Amniotic epithelial cell (primary cell): ENCODE measurements at places on chromosomes 5 and 9.
A peak's percentile ranks its signal among the peaks of the same experiment; 100 is the strongest.

- no peak for DNase-seq
Measured at GRCh38 chr5:78056053-78056452, 238.4 kb downstream of the AP3B1 start.

GRCh38 chr9:35114840-35115628 lies 628 bp downstream of the ATOSB start:
- peak; percentile 44 for DNase-seq

- DNase-seq = no peak
Measured at GRCh38 chr5:5711112-5711511, 288.6 kb downstream of the ICE1 start.

DNA sequence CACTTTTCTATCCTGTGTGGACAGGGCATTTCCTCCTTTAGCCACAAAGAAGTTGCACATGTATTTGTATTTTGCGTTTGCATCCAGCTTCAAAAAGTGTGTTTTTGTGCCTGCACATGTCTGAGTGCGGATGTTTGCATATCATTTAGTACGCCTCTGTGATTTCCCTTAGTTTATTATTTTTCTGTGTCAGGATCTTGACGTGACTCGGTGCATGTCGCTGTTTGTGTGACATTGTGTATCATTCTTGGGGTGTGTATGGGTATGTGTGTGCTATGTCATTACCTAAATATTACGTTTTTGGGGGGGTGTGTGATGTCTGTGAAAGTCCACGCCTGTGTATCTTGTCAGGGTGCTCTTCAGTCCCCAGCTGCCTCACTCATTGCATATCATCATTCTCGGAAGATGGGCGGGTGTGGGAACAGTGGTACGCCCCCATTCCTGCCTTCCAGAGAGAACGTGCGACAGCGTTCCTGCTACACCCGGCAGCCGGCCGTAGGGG lies 416 bp upstream of the PAIP2 start:
- DNase-seq = no peak

GRCh38 chr5:148559461-148559860 lies 94.9 kb downstream of the HTR4 start:
- no peak for DNase-seq

- peak; percentile 89 for DNase-seq
Measured at GRCh38 chr9:37972351-37972848, 68.5 kb upstream of the SLC25A51 start.

GRCh38 chr5:148778882-148779281 lies 47.5 kb upstream of the ADRB2 start:
- DNase-seq = no peak

DNA sequence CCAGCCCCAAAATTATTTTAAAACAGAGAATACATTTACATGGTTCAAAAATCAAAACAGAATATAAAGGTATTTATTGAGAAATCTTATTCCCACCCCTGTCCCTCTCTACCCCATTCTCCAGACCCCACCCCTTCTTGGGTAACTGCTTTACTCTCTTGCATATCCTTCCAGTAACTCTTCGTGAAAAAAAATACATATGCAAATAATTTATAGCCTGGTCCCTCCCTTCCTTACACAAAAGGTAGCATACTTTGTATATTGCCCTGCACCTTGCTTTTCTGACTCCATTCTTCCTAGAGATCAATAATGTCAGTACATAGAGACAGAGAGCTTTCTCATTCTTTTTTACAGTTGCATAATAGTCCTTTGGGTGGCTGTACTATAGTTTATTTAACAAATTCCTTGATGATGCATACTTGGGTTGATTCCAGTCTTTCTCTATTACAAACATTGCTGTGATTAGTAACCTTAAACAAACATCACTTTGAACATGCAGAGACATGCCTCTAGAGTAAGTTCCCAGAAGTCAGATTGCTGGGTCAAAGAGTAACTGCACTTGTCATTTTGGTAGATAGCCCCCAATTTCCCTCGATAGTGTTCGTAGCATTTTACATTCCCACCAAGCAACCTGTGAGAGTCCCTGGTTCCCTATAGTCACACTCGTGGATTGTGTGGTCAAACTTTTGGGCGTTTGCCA lies 47.9 kb downstream of the STOM start:
- DNase-seq = peak; percentile 93
